ENCODE measurements at places on chromosomes 7 and 10. TPM values are rescaled to one million over a fixed set of nuclear protein-coding genes. Genes with fewer than 3 reads are reported as not detected.

GRCh38 chr10:4391683-4392082 lies 434.3 kb upstream of the AKR1E2 start:
- DNase-seq, result peak; percentile 33

- no peak for DNase-seq
Measured at GRCh38 chr7:153835712-153836265, 216.4 kb upstream of the DPP6 start.

- no peak for DNase-seq
Measured at GRCh38 chr10:103181244-103181643, 11.8 kb downstream of the NT5C2 start.

DNA sequence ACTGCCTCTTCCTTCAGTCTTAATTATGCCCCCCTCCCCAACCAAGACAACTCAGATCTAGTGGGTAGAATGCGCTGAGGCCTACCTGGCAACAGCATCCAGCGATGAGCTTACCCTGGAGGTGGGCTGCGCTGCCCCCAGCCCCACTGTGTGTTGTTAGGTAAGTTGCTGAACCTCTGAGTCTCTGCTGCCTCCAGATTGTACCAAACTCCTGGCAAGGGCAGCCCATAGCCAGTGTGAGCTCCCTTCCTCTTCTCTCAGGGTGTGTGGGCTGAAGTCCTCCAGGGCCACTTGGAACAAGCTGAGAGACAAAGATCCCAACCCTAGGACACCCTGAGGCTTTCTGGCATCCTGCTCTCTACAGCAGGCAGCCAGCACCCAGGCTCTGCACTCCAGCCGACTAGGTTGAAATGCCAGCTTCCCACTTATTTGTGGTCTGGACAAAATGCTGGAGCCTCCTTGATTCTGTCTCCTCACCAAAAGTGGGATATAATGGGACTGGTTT lies 135.3 kb downstream of the ARHGAP22 start:
- DNase-seq, result no peak

- DNase-seq, result no peak
Measured at GRCh38 chr10:68954904-68955303, 1.1 kb upstream of the DDX21 start.

- DNase-seq, result no peak
Measured at GRCh38 chr7:18541181-18541870, 45.8 kb downstream of the HDAC9 start.

DNA sequence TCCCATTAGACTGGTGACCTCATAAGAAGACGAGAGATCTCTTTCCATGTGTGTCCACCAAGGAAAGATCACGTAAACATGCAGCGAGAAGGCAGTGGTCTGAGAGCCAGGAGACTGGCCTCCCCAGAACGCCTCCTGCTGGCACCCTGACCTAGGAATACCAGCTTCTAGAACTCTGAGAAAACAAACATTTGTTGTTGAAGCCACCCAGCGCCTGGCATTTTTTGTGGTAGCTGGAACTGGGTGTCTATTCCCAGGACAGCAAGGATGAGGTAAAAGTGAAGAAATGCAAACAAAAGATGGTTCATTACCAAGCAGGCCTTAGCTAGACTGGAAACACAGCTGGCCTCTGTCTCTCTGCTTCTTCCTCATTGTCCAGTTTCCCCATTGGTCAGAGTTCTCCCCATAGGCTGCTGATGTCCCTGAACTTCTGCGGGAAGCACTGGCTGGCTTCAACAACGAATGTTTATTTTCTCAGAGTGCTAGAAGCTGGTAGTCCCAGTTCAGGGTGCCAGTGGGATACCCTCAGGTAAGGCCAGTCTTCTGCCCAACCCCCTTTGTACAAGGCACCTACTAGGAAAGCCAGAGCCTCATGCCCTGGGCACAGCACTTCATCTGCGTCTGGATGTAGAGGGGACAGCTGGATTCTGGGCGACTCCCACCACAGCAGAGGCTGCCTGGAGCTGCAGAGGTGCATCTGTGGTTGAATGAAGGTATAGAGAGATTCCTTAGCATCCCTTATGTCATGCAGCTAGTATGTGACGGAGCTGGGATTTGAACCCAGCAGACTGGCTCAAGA lies 304.9 kb downstream of the TCERG1L start:
- DNase-seq, result no peak

GRCh38 chr10:58632216-58632615 lies 119.5 kb downstream of the BICC1 start:
- DNase-seq, result no peak

DNA sequence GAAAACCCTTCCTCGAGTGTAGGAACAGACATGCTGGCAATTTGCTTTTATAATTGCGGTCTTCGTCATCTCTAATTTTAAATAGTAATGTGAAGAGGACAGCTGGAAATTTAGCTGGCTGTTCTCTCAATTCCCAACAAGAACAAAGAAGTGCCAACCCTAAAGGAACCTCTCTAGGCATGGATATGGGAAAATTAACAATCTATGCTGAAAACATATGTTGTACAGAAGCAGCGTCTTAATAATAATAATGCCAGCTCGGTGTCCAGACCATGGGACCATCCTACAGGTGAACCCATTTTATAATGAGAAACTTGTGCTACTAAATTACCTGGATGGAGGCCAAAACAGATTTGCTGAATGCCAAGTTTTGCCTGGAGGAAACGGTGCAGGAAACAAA lies 641.4 kb upstream of the MGMT start:
- DNase-seq, result no peak

DNA sequence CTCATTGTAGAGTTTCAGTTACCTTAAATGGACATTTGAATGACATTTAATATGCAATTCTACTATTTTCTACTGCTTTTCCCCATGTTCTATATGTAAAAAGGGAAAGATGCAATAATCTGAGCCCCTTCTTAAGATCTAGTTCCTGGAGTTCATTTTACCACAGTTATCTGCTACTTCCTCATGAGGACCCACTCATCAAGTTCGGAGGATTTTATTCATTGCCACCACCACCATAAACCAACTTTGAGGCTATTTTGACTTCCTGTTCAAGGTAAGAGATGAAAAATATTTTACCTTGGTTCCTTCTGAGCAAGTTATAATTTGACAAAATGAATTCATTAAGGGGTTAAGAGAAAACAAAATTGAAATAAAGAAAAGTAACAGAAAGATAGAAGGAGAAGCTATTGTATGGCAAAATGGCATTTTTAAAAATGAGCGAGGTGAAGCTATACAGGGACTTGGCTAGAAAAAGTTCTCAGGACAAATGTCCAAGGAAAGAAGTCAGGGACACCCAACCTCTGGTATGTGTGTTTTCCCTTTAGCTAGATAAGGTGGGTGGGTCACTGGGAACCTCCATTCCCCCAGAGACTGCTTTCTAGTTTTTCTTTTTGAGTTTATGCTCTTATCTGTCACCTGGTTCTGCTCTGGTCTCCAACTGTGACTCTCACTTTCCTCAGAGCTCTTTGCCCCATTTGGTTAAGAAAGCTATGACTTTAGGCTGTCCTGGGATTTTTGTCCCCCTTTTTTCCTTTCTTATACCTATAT lies 14.9 kb upstream of the FAM3C start:
- no peak for DNase-seq

DNA sequence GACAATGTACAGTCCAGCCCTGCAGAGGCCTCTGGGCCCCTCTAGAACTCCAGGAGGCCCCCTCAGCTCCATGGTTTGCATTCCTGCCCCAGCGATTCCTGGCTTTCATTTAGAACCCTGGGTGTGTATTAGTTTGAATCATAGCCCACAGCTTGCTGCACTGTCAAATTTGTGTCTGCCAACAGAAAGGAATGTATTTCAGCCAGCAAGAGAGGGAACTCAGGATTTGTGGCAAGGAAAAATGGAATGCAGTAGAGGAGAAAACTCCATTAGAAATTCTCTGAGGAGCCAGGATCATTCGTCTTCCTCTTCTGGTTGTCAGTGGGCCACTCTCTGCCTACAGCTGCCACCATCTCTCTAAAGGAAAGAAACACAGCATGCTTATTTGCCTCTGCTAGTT lies 27.9 kb upstream of the WDR11 start:
- no peak for DNase-seq

DNA sequence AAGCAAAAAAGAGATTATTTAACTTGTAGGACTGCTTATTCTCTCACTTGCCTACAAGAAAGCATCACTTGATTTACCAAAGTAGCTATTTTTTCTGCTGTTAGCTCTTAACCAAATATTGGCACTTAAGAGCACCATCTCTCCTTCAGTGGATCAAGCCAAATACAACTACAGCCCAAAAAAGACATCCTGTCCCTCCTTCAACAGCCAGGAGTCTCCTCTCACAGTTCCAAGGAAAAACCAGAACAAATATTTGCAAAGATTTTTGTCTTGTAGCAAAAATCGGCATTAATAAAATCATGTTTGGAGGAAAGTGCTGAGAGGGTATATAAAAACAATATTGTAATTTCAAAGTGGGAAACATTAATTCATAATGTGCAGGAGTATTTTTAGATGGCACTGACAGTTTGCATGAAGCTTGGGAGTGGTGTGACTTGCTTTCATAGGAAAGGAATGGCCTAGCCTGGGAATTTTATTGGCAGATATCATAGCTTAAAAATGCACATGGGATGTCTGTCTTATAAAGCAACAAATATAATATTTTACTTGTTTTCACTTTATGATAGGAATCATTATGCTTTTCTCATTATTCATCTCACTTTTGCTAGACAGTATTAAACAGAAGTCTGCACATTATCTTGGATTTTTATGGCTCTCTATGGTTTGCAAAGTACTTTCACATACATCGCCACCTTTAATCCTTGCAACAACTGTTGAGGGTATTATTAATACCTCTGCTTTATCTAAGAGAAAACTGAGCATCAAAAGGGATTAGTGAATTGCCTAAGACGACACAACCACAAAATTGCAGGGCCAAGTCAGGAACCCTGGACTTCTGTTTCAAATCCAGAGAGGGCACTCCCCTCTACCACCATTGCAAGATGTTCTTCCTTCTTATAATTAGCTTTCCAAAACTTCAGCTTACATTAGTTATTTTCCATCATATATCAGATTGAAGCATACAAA lies 103.5 kb downstream of the AGMO start:
- DNase-seq, result no peak

- no peak for DNase-seq
Measured at GRCh38 chr7:1386623-1387220, 72.5 kb downstream of the MICALL2 start.

- DNase-seq, result no peak
Measured at GRCh38 chr10:44300666-44301649, 83.9 kb downstream of the CXCL12 start.

- DNase-seq, result no peak
Measured at GRCh38 chr10:50314169-50315071, 63.1 kb upstream of the ASAH2 start.

DNA sequence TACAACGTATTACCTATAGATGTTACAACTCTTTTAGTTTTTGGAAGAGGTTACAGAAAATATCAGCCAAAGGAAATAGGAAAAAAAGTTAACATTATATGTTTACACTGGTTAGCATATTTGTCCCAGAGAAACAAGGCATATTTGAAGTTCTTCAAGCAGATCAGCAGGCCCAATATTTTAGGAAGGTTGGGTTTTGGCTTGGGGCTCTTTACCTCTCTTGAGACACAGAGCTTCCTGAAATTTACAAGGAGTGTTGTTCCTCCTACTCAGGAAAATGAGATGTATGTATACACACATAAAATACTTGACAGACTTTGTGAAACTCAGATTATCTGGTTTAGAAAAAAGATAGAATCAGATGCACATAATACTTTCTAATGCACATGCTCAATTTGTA lies 323.6 kb downstream of the HGF start:
- no peak for DNase-seq

- DNase-seq, result no peak
Measured at GRCh38 chr7:132789281-132789680, 213.0 kb upstream of the PLXNA4 start.

GRCh38 chr10:100748231-100749058 lies 3.1 kb downstream of the PAX2 start:
- DNase-seq, result no peak

GRCh38 chr10:129851941-129852640 lies 112.0 kb downstream of the EBF3 start:
- DNase-seq, result no peak

The ADGRA1 gene
- total RNA-seq, result 0.11 TPM

The CTBP2 gene
- total RNA-seq, result 175 TPM

The TMEM178B gene
- total RNA-seq, result 22.3 TPM

The ESYT2 gene
- total RNA-seq, result 61.1 TPM

The CFAP43 gene
- 0.69 TPM for total RNA-seq

The PRRT4 gene
- total RNA-seq, result 1.5 TPM

The ZWINT gene
- 66.9 TPM for total RNA-seq

The PBLD gene
- total RNA-seq, result 2.7 TPM

The SUPV3L1 gene
- 43.7 TPM for total RNA-seq

The GPR26 gene
- 0.05 TPM for total RNA-seq

The NACAD gene
- 6.0 TPM for total RNA-seq

The PAX4 gene
- total RNA-seq, result not detected

The SPDYE8 gene
- not detected for total RNA-seq

The GIMAP6 gene
- 0.18 TPM for total RNA-seq

The DMBT1 gene
- 0.09 TPM for total RNA-seq

The STOX1 gene
- 1.6 TPM for total RNA-seq

The FRMD4A gene
- 17.5 TPM for total RNA-seq
